ENCODE measurements at places on chromosomes 7 and 10.
A peak's percentile ranks its signal among the peaks of the same experiment; 100 is the strongest.

DNA sequence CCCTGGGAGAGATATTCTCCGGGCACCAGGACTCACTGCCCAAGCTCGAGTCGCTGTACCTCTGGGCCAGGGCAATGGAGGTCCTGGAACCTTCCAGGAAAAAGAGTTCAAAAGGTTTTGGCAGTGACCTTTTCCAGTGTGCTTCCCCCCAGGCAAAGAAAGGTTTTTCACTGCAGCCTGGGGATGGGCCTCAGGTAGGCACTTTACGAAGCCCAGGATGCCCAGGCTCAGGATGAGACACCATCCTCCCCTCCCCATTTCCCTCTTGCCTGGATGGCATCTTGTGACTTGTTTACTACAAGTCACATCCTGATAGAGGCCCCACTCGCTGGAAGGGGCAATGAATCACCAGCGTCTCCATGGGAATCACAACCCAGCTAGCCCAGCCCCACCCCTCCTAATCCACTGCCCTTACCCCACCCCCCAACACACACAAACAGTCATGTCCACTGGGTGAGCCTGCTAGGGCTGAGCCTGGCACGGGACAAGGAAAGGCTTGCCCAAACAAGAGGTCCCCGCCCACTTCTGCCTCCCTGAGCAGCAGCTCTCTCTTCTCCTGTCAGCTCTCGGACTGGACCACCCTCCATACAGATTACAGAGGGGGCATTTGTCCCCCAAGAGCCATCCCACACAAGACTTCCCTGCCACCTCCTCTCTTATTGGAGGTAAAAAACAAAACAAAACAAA lies 93.8 kb upstream of the SMNDC1 start:
- DNase-seq = peak; percentile 88

GRCh38 chr7:132899833-132900232 lies 182.1 kb downstream of the CHCHD3 start:
- DNase-seq = no peak

GRCh38 chr10:78900715-78901430 lies 167.9 kb upstream of the ZMIZ1 start:
- DNase-seq = no peak

DNA sequence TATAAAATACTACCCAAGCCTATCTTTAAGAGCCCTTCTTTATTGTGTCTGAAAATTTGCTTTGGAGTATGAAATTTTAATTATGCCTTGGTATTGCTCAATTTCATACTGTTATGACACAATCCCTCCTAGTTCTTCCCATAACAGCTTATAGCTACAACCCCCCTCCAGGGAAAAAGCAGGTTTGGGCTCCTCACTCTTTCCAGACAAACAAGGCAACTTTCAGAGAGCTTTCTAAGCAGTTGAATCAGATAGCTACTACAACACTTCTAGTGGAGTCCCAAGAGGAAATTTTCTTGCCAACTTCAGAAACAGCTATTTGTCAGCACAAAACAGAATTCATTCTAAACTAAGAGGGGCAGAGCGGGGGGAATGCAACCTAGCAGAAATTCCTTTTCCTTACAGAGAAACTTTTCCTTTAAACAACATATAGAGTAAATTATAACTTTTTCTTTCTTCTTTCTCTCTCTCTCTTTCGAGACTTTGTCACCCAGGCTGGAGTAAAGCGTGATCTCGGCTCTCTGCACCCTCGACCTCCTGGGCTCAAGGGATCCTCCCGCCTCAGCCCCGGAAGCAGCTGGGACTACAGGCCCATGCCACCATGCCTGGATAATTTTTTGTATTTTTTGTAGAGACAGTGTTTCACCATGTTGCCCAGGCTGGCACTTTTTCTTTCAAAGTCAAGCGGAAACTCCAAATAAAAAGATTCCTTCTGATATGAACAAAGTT lies 26.0 kb upstream of the JMJD1C start:
- no peak for DNase-seq

DNA sequence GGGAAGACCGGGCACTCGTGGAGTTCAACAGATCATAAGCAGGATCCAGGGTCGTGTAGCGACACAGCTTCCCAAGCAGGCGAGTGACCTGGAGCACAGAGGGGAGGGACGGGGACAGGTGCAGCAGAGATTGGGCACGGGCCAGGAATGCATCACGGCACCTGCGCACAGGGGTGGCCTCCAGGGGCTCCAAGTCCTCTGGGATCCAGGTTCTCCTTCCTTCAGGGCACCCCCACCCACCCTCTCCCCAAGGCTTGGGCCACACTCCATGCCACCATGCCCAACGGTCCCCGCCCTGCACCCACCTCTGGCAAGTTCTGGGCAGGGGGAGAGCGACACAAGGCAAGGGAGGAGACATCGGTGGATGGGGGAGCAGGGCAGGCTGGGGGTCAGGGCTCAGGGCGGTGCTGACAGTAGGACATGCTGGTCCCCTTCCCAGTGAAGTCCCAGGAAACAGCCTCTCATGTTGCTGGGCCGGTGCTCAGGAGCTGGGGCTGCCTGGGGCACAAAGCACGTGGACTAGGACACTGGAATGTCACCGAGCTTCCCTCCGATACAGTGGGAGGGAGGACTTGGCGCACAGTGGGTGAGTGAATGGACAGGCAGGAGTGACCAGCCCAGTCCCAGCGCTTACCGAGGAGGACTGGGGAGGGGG lies 597.3 kb downstream of the PTPRN2 start:
- DNase-seq = no peak

DNA sequence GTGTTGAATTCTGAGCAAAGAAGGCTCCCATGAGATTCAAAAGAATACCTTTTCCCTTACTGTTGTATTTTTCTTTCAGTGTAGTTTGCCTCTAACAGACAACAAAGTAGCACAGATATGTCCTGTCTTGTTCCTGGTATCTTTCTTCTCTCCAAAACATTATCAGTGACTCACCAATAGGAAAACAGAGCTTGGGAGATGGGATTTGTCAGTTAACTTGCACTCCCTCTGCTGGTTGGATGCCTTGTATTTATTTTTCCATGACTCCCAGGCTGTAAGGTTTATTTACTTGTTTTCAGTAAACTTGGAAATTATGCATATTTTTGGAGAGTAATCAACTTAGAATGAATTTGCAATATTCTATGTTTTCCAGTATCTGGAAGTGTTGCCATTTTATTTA lies 129.7 kb downstream of the SAMD9 start:
- DNase-seq = peak; percentile 72

DNA sequence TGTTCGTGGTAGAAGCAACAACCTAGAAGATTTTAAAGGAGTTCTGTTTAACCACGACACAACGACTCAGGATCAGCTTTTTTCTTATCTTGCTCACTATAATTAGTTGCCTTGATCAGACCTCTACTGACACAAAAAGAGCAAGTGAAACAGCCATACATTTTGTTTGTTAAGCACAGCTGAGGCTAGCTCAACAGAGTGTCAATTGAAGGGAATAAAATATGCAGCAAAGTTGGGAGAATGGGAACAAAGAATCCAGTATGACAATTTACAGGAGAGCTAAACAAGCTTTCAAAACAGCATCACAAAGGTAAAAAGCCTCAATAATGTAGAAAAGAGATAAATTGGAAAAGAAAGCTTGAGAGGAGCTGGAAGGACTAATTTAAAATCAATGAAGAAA lies 40.5 kb upstream of the HERPUD2 start:
- no peak for DNase-seq

DNA sequence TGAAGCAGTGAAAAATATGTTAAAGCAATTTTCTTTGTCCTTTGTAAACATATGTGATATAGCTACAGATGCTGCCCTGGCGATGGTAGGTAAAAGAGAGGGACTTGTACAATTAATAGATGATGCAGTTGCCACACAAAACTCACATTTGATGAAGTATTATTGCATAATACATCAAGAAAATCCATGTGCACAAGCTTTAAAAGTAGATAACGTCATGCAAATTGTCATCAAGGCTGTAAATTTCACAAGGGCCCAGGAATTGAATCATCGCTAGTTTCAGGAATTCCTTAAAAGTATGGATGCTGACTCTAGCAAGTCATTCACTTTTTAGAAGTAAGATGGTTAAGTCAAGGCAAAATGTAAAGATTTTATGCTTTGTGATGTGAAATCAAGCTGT lies 10.0 kb downstream of the CYP3A5 start:
- DNase-seq = no peak

DNA sequence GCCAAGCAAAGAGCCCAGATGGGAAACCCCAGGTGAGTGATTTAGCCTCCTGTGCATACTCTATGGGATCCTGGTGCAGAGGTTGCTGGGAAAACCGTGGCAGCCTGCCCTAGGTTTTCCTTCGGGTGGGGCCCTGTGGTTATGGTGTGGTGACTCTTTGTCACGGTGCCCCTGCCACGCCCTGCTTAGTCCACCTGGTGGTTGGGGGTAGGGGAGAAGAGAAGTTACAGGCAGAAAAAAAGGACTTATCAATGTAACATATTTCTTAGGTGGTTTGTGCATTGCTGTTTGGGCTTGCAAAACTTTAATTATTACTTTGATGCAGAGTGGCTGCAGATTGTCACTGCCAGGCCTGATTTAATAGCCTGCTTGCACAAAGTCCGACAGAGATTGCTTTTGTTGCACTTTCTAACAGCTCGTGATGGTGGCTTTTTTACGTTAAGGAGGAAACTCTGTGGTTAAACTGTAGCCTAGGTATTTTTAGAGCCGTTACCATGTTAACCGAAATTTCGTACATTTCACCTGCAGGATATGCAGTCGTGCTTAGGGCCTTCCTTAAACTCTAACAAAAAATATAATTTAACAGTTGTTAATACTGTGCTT lies 197.4 kb downstream of the RNLS start:
- DNase-seq = peak; percentile 92

DNA sequence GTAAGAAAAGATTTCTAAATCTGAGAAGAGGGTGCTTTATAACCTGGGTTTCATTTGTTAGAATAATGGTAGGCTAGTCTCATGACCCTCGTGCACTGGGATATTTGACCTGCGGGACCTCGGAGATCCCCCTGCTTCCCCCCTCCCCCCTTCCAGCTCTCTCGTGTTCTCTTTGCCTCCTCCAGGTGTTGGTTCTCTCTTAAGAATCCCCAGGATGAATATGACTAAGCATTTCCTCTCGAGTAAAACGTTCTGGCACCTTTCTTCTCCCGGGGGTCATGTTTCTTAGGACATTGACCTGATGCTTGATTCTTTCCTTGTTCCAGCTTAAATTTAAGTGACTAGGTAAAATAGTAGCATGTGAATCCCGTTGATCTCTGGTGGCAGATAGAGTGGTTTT lies 71.2 kb downstream of the SHH start:
- DNase-seq = no peak

DNA sequence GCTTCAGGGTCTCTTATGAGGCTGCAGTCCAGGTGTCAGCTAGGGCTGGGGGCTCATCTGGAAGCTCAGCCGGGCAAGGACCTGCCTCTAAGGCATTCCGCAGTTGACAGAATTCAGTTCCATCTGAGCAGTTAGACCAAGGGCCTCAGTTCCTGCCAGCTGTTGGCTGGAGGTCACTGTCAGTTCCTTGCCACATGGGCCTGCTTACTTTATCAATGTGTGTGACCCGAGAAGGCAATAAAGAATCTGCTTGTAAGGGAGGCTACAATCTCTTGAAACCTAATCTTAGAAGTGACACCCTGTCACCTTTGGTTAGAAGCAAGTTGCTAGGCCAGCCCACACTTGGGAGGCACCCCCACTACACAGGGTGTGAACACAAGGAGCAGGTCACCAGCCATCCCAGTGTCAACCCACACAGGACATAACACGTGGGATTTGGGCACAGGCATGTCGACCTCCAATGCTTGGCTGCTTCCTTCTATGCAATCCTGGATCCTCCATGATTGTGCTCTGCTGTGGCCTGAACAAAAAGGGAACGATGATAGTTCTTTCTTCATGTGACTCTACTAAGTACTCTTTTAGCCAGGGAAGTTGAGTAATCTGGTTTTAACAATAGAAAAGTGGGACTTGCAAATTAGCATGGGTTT lies 41.8 kb downstream of the MTURN start:
- no peak for DNase-seq

- DNase-seq = no peak
Observed at GRCh38 chr7:74101061-74101681, 17.6 kb downstream of the LIMK1 start.

DNA sequence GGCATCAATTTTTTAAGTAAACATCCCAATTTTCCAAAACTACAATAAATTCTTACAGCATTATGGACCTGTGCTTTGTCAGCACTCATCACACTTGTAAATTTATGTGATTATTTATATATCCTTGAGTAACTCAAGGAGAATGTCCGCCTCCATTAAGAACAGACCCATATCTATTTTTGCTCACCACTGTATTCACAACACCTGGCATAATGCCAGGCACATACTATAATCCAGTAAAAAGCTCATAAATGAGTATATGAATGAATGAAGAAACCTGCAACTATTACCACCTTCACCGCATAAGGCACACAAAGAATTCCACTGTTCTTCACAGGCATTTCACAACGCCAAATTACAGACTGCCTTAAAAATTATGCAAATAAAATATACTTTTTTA lies 46.9 kb downstream of the MINDY3 start:
- DNase-seq = no peak

- DNase-seq = no peak
Observed at GRCh38 chr7:156397249-156397648, 243.3 kb upstream of the RNF32 start.

- no peak for DNase-seq
Observed at GRCh38 chr10:1394155-1394912, 338.1 kb downstream of the WDR37 start.

DNA sequence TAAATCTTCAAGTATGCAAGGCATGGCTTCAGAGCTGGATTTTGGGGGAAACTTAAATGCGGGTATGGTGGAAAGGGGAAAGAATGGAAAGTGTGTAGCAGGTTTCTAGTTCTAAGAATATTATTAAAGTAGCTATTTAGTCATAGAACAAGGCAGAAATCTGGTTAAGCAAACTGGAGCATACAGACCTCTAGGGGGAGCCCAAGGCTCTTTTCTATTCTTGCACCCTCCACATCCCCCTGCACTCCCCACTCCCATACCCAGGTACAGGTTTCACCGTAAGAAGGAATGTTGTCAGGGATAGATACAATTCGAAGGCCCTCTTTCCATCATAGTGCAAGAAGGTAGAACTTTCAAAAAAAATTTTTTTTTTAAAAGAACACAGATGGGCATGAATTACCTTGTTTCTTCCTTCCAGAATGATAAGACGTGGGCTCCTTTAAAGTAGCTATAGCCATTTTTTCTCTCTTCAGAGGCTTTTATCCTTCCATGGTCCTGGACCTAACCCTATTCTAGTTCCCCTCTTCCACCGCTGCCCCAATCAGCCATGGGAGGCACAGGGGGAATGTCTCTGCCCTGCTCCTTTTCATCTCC lies 41.5 kb upstream of the SMIM30 start:
- peak; percentile 66 for DNase-seq

DNA sequence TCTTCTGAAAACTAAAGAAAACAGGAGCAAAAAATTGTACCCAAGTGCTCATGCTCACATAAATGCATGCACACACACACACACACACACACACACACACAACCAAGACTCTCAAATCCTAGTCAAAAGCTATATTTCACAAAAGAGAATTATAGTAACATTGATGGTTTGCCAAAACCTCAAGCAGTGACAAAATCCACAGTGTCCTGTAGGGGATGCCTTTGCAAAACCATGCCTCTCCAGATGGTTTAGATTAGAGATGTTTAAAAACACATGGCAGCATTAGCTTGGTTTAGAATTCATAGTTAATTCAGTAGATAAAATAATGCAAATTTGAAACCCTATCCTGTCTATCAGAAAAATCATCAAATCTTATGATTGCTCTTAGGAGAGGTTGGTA lies 232.2 kb downstream of the DYNC1I1 start:
- DNase-seq = peak; percentile 51

Measured in HT-29 (cell line).